ENCODE measurements at places on chromosomes 7 and 10.

GRCh38 chr7:82789883-82790609 lies 346.5 kb upstream of the CACNA2D1 start:
- DNase-seq = no peak

- DNase-seq = no peak
Observed at GRCh38 chr7:144497282-144497681, 93.8 kb upstream of the NOBOX start.

GRCh38 chr7:37040330-37040729 lies 316.0 kb upstream of the AOAH start:
- DNase-seq = no peak

DNA sequence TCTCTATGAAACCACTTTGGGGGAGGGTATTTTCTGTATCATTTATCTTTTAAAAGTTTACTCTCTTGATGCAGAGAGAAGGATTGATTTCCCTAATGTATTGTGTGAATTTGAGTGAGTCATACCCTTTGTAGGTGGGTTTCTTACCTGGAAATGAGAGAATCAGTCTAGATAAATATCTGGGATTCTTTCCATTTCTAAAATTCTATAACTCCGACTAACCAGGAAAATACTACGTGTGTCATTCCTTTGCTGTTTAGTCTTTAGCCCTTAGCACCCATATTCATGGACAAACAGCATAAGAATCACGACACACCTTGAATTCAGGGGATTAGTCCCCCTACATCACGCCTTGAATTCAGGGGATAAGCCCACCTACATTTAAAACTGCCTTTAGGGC lies 139.1 kb downstream of the GATA3 start:
- no peak for DNase-seq

DNA sequence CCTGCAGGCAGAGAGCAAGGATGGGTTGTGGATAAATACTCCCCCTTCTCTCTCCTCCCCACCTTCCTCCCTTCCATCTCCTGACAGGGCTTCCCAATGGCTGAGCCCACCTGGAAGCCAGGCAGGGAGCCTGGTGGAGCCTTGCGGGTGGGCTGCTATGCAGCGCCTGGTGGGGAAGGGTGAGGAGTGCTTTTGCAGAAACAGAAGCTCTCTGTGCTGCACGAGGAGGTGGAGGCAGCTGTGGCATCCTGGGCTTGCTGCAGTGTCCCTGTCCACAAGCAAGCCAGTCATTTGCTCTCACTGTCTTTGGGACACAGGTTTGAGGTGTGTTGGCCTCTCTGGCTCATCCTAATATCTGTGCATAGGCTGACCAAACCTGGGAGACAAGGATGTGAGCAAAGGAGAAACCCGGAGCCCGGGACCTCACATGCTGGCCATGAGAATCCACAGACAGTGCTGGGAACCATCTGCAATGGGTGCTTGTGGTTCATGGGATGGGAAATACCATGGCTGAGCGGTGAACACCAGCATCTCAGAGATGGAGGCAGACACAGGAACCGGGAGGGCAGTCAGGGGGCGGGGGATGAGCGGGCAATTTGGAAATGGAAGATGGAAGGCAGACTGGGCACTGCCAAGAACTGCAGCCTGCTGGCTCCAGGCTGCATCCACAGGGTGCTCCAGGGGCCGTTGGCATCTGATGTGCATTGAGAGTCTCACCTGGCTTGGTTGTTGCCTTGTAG lies 364.2 kb downstream of the GLRX3 start:
- DNase-seq = no peak

GRCh38 chr10:104577861-104578521 lies 63.1 kb upstream of the SORCS3 start:
- no peak for DNase-seq

- no peak for DNase-seq
Observed at GRCh38 chr7:129556607-129557133, 54.3 kb downstream of the SMKR1 start.
